NCI-H1092 (cell line): ENCODE measurements at places on chromosomes 3 and 15.

GRCh38 chr3:127908951-127909350 is 6.1 kb upstream of the KBTBD12 start:
- DNase-seq = no peak

- peak; percentile 29 for DNase-seq
Observed at GRCh38 chr3:177050501-177051237, 146.6 kb downstream of the TBL1XR1 start.

DNA sequence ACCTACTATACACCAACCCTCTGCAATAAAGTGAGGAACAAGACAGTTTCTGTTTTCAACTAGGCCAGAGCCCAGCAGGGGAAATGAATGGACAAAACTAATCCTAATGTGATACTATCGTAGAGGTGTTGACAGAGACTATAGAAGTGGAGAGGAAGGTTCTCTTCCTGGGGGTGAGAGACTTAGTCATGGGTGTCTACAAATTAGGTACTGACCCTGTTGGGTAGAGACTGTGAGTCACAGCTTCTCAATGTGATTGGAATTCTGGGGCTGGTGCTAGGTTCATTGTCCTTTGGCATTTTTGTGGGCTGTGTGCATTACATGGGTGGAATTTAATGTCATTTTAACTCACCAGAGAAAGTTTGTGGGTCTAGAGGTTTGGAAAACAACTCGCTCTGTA is 79.3 kb downstream of the ADAMTSL3 start:
- DNase-seq = no peak

GRCh38 chr15:56038707-56039106 is 45.3 kb upstream of the NEDD4 start:
- no peak for DNase-seq

DNA sequence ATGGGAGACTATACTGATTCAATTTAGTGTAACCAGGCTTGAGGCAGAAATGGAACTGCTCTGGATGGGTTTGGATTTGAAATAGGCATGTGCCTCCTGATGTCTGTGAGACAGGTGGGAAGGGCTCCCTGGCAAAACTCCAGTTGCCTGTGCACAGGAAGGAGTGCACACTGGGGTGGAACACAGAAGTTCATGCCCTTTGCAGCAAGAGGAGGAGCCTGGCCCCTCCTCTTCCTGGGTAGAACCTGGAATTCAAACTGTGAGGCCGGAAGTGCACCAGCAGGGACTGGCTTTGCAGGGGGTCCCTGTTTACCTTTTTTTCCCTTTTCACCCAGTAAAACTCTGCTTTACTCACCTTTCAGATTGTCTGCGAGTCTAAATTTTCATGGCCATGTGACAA is 99.9 kb downstream of the GMPS start:
- DNase-seq = no peak

- DNase-seq = no peak
Observed at GRCh38 chr3:111215481-111215880, 143.9 kb downstream of the NECTIN3 start.

DNA sequence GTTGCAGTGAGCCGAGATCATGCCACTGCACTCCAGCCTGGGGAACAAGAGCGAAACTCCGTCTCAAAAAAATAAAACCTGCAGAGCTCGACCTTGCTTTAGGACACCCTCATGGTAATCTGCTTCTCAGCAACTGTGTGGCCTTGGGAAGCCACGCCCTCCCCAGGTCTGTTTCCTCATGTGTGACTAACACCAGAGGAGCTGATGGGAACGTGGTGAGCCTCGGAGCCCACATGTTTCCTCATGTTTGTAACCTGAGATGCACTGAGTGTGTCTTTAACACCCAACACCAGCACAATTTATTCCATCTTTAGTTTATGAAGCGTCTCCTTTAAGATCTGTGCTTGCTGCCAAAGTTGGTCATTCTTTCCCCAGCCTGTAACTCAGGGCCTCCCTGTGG is 142.8 kb downstream of the OCA2 start:
- DNase-seq = no peak

- no peak for DNase-seq
Observed at GRCh38 chr3:128745742-128746141, 19.8 kb downstream of the RAB7A start.

DNA sequence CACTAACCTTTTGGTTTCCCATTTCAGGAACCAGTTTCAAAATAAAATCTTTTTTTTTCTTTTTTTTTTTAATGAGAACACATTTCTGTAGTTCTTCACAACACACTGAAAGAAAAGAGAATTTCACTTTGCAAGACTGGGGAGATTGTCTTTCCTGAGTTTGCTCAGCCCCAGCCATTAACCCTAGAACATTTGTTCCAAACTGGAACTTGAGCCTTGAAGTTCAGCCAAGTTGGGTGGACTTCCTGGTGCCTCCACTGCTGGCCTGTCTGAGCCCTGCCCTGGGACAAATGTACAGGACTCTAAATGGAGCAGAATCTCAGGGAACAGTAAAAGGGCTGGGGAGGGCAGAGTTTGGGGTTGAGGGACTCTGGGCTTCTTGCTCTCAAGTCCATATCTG is 196.4 kb upstream of the LPP start:
- no peak for DNase-seq

GRCh38 chr15:81723113-81723651 is 322.6 kb downstream of the MEX3B start:
- DNase-seq = no peak

- no peak for DNase-seq
Observed at GRCh38 chr15:41622901-41623300, 37.3 kb upstream of the MGA start.

- DNase-seq = no peak
Observed at GRCh38 chr15:36361351-36361870, 218.0 kb upstream of the CDIN1 start.

- no peak for DNase-seq
Observed at GRCh38 chr3:46337911-46338310, 16.0 kb upstream of the CCR2 start.

DNA sequence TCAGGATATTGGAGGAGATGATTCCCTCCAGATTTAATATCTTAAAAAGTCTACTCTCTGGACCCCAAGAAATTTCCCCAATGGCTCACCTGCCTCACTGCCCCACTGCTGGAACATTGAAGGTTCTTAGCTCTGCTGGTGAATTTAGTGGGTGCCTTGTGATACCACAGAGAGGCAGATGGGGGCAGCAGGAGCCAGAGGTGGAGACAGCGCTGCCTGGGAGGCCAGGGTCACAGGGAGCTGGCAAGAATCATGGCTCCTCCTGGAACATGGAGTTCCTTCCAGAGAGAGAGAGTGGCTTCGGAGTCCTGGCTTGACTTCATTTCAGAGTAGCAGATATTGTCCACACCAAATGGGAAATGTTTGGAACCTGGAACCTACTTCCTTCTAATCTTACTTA is 263.5 kb upstream of the CFAP20DC start:
- DNase-seq = peak; percentile 34

GRCh38 chr3:167976516-167977361 is 119.0 kb downstream of the GOLIM4 start:
- no peak for DNase-seq

- no peak for DNase-seq
Observed at GRCh38 chr3:72288955-72289691, 504.2 kb upstream of the PROK2 start.

- no peak for DNase-seq
Observed at GRCh38 chr3:171375666-171376595, 84.3 kb downstream of the TNIK start.

DNA sequence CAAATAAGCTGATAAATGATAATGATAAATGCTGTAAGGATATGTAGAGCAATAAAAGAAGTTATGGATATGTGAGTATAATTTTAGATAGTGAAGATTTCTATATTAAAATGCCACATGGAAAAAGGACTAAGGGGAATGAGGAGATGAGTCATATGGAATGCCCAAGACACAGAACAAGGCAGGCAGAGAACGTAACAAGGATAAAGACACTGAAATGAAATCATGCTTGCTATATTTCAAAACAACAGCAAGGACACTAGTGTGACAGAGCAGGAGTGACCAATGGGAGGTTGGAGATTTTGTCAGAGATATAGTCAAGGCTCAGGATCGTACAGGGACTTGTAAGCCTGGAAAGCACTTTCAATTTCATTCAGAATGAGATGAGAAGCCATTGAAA is 621.5 kb upstream of the SEMA6D start:
- no peak for DNase-seq

GRCh38 chr3:173644086-173645082 is 246.8 kb downstream of the NLGN1 start:
- no peak for DNase-seq

DNA sequence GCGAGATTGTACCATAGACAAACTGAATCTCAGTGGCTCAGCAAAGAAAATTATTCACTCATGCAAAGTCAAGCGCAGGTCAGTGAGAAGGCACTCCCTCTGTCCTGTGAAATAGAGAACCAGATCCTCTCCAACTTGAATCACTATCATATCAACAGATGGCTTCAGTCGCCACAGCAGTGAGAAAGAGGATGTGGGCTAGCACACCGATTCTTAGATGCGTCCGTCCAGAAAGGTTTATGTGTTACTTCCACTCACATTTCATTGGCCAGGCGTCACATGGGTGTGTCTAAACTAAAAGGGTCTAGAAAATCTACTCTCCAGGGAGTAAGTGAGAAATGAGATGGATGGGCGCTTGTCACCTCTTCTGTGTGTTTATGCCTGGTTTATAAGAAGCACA is 141.6 kb upstream of the KBTBD8 start:
- DNase-seq = no peak

DNA sequence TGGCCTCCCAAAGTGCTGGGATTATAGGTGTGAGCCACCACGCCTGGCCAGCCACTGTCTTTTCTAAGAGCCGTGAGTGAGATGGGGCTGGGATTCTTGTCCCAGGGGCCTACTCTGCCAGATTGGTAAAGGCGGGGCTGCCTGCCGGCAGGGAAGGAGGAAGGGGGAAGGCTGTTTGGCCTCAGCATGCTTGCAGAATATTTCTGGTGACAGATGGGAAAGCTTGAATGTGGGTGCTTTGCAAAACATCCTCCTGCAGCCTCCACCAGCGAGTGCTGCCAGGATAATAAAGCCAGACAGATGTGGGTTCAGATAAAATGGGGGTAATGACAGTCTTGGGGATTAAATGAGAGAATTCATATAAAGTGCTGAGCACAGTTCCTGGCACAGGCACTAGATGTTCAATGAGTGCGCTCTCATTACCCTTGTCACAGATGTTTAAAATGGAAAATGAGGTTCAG is 19.8 kb upstream of the ACOX2 start:
- DNase-seq = no peak

- no peak for DNase-seq
Observed at GRCh38 chr3:127758013-127758412, 64.3 kb downstream of the MGLL start.

GRCh38 chr3:71241246-71241901 is 342.2 kb downstream of the FOXP1 start:
- DNase-seq = no peak

DNA sequence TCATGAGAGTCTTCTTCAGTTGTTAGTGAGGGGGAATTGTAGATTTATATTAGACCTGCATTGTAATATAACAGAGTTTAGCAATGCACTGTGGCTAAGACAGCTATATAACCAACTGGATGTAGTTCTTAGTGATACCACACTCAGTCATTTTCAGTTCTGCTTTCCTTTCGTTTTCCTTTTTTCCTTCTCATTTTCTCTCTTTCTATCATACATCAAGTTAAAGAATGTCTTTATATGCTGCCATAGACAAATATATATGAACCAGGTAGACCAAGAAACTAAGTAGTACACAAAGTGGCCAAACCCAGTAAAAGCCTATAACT is 43.7 kb upstream of the CD47 start:
- no peak for DNase-seq

- no peak for DNase-seq
Observed at GRCh38 chr15:60544581-60545264, 65.8 kb upstream of the ICE2 start.

- DNase-seq = no peak
Observed at GRCh38 chr3:53758846-53759245, 87.4 kb downstream of the CHDH start.
